ENCODE measurements at places on chromosomes 7 and 10. TPM values are rescaled to one million over a fixed set of nuclear protein-coding genes. Genes with fewer than 3 reads are reported as not detected.

NKX1-2 gene
- polyA plus RNA-seq, result not detected

CHRM2 gene
- polyA plus RNA-seq, result 0.19 TPM

OPN1SW gene
- polyA plus RNA-seq, result 3.9 TPM

AKR1C1 gene
- polyA plus RNA-seq, result 13.1 TPM

MBL2 gene
- not detected for polyA plus RNA-seq

VAX1 gene
- polyA plus RNA-seq, result not detected

CRYGN gene
- not detected for polyA plus RNA-seq

TWIST1 gene
- 70.4 TPM for polyA plus RNA-seq

VPS37D gene
- 1.9 TPM for polyA plus RNA-seq

STRA8 gene
- not detected for polyA plus RNA-seq

CYP2W1 gene
- polyA plus RNA-seq, result 0.59 TPM

MYL7 gene
- polyA plus RNA-seq, result 2.1 TPM

LRRD1 gene
- polyA plus RNA-seq, result 0.59 TPM

SPOCK2 gene
- polyA plus RNA-seq, result 2.3 TPM

TMEM176A gene
- polyA plus RNA-seq, result not detected

TIAL1 gene
- 92.0 TPM for polyA plus RNA-seq

CYP2C9 gene
- not detected for polyA plus RNA-seq

CCDC7 gene
- 7.7 TPM for polyA plus RNA-seq

CPA4 gene
- 1.7 TPM for polyA plus RNA-seq

SLC25A28 gene
- 28.6 TPM for polyA plus RNA-seq

RBM33 gene
- polyA plus RNA-seq, result 26.2 TPM

HMX2 gene
- polyA plus RNA-seq, result not detected

TMEM196 gene
- polyA plus RNA-seq, result 0.08 TPM

OPALIN gene
- polyA plus RNA-seq, result not detected

SVOPL gene
- polyA plus RNA-seq, result not detected

TMEM168 gene
- polyA plus RNA-seq, result 27.3 TPM

GPR26 gene
- not detected for polyA plus RNA-seq

CYP2C18 gene
- not detected for polyA plus RNA-seq

KIAA1549 gene
- 9.8 TPM for polyA plus RNA-seq

HYAL4 gene
- polyA plus RNA-seq, result not detected

PTPRZ1 gene
- polyA plus RNA-seq, result 7.1 TPM

TMEM213 gene
- polyA plus RNA-seq, result 0.30 TPM

CALML3 gene
- polyA plus RNA-seq, result 0.35 TPM

CCDC172 gene
- not detected for polyA plus RNA-seq

FAM13C gene
- 40.2 TPM for polyA plus RNA-seq

ST8SIA6 gene
- polyA plus RNA-seq, result 1.7 TPM

CNPY1 gene
- polyA plus RNA-seq, result not detected

MEOX2 gene
- 96.5 TPM for polyA plus RNA-seq

GPER1 gene
- polyA plus RNA-seq, result 7.7 TPM

INA gene
- 0.11 TPM for polyA plus RNA-seq

STEAP1B gene
- 2.8 TPM for polyA plus RNA-seq

SPDYE11 gene
- 0.25 TPM for polyA plus RNA-seq
